ENCODE measurements at places on chromosomes 16 and 17.

GRCh38 chr16:74046524-74046923 is 250.1 kb upstream of the PSMD7 start:
- no peak for DNase-seq

GRCh38 chr16:50279504-50279865 is 13.1 kb downstream of the ADCY7 start:
- no peak for DNase-seq

DNA sequence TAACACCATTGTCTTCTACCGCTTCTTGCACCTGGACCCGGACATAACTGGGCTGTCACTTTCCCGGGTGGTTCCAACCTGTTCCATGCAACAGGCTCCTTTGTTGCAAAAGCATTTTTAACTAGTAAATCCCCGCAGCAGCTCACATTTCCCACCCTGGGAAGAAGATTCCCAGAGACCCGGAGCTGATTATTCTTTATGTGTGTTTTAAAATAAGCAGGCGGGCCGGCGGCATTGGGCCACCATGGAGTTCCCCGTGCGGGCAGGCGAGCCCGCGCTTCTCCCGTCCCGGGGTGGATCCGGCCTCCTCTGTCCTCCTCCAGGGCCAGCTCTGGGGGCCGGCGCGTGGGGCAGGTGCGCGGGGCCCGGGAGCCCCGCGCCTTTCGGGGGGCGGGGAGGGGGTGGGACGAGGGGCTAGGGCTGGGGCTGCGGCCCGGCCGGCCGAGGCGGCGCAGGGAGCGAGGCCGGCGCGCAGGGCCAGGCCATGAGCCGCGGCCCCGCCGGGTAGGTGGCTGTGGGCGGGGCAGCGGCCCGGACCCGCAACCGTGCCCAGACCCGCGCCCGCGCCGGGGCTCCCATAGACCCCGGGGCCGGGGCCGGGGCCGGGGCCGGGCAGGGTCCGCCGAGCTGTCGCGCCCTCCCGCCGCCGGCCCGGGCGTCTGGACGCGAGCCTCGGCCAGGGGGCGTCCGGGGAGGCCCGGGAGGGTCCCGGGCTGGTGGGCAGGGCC is 1.7 kb downstream of the CRAMP1 start:
- peak; percentile 9 for DNase-seq

GRCh38 chr16:49468611-49469310 is 95.2 kb downstream of the C16orf78 start:
- DNase-seq: no peak

DNA sequence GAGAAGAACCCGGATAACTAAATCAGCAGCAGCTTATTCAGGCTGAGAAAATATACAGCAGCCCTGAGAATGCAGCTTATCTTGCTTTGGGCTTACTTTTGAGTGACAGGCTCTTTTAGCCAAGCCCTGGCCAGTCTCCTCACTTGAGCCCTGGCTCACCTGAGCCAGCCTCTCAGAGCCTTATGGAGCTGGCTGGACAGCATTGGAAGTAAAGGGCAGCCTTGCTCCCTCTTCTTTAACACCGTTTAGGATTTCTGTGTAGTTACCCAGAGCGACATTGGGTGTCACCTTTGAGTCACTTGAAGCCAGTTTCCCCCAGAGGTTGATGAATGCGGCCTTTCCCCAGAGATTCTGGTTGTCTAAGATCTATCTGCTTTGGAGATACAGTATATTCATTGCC is 7.7 kb upstream of the NPIPB2 start:
- peak; percentile 15 for DNase-seq
